ENCODE measurements at places on chromosomes 1 and 21. TPM values are rescaled to one million over a fixed set of nuclear protein-coding genes. Genes with fewer than 3 reads are reported as not detected.

GRCh38 chr1:14850563-14850962, 252.1 kb downstream of the KAZN start:
- no peak for DNase-seq

DNA sequence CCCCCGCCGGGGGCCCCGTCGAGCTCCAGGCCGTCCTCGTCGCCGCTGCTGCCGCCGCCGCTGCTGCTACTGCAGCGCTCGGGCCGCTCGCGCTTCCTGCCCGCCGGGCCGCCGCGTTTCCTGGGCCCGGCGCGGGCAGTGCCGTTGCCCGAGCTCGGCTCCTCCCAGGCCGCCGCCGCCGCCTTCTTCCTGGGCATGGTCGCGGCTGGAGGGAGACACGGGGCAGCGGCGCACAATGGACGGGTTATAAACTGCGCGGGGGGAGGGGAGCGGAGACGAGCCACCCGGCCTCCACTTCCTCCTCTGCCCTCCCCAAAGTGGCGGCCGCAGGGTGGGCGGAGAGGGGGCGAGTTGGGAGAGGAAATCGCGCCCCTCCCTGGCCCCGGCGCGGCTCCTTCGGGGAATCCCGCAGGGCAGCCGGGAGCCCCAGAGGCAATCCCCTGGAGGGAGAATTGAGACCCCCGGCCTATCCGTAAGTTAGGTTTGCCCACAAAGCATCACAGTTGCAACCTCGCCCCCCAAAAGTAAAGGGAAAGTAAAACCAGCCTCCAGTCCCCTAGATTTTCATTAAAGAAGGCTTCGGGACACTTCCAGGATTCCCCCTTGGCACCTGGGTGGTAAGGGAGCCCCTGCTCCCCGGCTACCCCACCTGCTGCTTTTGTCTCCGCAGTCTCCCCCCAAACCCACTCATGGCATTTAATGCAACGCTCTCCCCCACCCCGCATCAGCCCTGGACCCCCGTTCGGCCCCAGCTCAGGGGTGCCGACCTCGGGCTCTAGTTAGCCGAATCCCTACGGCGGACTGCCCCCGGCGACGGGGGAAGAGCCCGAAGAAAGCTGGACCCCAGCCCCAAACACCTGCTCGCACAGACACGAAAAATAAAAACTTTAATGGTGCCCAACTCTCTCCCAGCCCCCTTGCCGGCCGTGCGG, 893 bp downstream of the RCC2 start:
- peak; percentile 72 for DNase-seq

DNA sequence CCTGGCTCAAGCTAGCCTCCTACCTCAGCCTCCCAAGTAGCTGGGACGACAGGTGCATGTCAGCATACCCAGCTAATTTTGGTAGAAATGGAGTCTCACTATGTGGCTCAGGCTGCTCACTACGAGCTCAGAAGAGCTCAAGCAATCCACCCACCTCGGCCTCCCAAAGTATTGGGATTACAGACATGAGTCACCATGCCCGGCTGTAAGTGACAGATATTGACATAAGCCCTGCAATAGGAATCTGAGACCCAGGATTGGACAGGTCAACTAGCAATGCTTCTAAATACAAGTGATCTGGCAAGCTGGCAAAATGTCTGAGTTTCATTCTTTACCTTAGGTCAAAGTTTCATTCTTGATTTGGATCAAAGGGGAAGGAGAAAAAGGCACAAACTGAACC, 40.5 kb upstream of the H6PD start:
- peak; percentile 54 for DNase-seq

DNA sequence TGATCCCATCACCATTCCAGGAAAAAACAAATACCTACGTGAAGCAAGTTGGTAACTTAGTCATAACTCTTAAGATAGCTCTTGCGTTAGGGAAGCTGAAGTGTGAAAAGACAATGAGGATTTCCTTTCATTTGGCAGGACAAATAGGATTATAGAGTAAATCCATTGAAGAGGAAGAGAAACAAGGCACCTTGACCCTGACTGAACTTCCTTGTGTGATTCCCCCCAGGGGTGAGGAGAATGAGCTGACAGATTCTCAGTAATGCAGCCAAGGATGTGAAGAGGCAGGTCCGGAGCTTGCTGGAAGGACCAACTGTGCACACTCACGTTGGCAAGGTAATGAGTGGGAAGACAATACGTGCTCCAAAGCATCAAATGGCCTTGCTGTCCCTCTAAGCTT, 55.0 kb upstream of the HMCN1 start:
- DNase-seq, result no peak

- peak; percentile 19 for DNase-seq
Observed at GRCh38 chr21:32921632-32922230, 104.0 kb upstream of the OLIG2 start.

DNA sequence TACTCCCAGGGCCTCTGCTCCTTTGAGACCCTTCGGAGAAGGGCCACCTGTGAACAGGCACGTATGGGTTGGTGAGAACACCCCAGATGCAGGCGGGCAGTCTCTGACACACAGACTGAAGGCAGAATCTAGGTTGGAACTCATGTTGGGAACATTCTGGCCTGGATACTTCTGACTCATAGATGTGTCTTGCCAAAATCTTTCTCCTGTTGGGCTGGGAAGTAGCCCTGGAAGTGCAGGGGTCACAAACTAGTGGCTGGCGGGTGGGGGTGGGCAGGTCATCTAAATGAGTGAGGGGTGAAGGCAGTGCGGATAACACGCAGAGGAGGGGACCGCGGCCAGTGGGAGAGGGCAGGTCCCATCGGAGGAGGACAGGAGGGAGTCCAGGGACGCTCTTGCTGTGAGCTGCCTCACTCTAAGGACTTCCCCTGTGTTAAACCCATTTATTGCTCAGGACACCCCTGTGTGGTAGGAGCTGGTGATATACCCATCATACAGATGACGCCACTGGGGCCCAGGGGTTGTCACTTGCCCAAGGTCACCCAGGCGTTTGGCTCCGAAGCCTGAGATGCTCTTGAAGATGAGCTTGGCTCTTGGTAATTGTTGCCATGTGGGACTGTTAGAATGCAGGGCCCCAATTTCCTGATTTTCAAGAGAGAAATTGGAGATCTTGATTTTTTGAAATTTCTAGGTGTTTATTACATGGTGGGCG, 181.0 kb downstream of the PTPRU start:
- DNase-seq, result peak; percentile 24

DNA sequence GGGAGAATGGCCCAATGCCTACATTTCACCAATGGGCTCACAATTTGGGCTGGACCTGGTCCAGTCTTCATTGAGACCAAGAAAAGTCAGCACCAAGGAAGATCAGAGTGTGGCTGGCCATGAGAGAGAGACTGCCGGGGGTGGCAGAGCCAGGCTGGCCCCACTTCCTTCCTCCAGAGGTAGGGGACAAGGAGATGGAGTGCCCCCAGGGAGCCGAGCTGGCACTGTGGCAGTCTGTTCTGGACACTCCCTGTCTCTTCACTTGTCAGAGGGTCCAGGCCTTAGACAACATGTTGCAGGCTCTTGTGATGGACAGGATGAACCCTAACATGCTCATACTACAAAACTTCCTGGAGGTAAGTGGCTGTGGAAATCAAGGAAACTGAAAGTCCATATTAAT, 27.7 kb downstream of the INAVA start:
- no peak for DNase-seq

DNA sequence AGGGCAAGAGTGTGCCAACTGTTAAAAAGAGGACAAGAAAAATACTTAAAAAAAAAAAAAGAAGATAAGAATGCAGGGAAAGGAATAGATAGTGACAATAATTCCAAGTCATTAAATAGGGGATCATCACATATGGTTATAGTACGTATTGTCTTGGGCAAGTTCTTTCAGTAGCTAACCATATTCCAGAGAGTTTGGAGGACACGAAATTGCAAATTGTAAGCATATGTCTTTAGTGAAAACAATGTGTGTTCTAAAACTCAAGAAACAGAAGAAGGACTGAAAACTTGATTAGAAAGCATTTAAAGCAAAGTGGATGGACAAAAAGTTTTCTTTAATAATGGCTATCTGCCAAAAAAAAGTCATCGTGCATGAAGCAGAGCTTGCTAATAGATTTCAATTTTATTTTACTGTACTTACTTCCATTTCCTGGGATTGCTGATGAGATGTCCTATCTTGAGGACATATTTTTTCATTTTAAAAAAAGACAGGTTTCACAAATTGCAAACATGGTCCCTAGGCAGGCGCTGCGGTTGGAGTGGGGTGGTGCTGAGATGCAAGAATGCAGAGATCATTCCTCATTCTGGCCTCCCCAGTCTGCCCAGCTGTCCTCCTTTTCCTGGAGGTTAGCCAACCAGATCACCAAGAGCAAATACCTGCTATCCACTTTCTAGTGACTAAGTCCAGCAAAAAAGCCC, 11.9 kb downstream of the TSPAN2 start:
- DNase-seq, result peak; percentile 68

DNA sequence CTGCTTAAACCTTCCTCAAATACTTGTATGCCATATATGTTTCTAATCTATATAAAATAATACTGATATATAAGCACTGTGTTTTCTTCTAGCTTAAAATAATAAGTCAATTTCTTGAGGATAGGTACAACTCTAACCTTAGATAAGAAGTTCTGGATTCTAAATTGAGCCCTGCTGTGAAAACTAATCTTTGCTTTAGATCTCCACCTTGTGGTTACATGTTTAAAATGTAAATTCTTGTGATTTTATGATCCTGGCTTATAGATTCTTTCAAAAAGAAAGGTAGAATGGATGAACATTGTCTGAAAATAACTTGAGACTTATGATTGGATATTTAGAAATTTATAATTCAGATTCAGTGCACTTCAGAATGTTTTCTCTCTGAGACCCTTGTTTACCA, 38.9 kb upstream of the HMCN1 start:
- no peak for DNase-seq

- DNase-seq, result no peak
Observed at GRCh38 chr21:33135925-33136324, 66.0 kb downstream of the OLIG1 start.

DNA sequence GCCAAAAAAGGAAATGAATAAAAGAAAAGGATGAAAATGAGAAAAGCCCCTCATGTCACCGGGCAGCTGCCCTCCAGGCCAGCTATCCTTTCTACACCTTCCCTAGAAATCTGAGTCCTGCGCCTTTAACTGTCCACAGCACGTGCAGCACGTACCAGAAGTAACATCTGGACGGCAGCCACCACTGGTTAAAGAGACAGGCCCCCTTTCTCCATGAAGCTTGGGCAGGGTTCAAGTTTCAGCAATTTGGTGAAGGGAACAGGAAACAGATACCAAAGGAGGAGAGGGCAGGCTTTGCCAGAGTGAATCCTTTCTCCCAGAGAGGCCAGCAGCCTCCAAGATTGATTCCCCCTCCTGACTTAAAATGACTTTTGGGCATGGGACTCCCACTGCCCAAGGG, 3.6 kb upstream of the KIAA2013 start:
- DNase-seq, result peak; percentile 87

GRCh38 chr21:37658817-37659458, 257.3 kb downstream of the KCNJ6 start:
- peak; percentile 45 for DNase-seq

The SLC25A34 gene
- 0.12 TPM for total RNA-seq

The KRTAP10-10 gene
- not detected for total RNA-seq

The MSH4 gene
- 0.10 TPM for total RNA-seq

The LCE1E gene
- total RNA-seq, result not detected

The PRAMEF6 gene
- not detected for total RNA-seq

The PRKAA2 gene
- total RNA-seq, result 0.84 TPM

The CDK18 gene
- under 0.01 TPM for total RNA-seq

The SIM2 gene
- 1.2 TPM for total RNA-seq

All from RPMI7951 (cell line).